ENCODE measurements at places on chromosomes 11 and 22.

DNA sequence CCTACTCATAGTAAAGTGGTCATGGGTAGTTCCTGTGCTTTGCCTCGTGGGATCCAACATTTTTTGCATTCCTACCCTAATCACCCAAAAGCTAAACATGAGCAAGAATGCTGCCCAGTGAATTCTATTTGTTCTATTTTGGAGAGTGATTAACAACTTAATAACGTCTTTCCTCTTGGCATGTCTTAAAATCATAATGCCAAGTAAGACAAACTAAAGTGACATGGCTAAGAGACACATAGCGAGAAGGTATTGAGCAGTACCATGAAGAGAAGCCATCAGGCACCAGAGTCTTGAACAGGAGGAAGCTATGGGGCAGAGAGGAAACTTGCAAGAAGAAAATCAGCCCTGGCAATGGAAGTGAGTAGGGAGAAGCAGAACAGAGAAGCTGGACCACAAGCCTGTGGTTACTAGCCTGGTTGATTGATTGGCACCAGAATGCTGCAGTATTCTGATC is 32.0 kb downstream of the EXPH5 start:
- no peak for DNase-seq

DNA sequence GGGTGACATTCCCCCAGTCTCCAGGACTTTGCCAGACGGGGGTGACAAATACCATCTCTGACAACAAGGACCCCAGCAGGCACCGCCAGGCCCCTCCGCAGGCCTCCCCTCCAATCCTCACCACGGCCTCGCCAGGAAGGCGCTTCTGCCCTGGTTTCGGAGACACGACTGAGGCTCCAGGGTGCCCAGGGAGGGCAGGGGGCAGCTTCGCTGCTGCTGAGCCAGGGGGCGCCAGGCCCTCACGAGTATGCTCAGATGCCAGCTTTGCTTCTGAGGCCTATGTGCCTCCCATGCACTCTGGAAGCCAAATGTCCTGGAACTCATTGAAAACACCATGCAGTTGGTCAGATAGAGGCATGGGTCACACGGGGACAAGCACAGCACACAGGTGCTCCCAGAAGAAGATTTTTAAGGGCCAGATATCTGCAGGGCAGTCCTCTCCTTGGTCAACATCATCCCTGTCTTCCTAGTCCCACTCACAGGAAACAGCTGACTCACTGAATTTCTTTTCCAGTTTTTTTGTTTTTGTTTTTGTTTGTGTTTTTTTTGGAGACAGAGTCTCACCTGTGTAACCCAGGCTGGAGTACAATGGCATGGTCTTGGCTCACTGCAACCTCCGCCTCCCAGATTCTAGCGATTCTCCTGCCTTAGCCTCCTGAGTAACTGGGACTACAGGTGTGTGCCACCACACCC is 19.9 kb downstream of the BID start:
- no peak for DNase-seq

DNA sequence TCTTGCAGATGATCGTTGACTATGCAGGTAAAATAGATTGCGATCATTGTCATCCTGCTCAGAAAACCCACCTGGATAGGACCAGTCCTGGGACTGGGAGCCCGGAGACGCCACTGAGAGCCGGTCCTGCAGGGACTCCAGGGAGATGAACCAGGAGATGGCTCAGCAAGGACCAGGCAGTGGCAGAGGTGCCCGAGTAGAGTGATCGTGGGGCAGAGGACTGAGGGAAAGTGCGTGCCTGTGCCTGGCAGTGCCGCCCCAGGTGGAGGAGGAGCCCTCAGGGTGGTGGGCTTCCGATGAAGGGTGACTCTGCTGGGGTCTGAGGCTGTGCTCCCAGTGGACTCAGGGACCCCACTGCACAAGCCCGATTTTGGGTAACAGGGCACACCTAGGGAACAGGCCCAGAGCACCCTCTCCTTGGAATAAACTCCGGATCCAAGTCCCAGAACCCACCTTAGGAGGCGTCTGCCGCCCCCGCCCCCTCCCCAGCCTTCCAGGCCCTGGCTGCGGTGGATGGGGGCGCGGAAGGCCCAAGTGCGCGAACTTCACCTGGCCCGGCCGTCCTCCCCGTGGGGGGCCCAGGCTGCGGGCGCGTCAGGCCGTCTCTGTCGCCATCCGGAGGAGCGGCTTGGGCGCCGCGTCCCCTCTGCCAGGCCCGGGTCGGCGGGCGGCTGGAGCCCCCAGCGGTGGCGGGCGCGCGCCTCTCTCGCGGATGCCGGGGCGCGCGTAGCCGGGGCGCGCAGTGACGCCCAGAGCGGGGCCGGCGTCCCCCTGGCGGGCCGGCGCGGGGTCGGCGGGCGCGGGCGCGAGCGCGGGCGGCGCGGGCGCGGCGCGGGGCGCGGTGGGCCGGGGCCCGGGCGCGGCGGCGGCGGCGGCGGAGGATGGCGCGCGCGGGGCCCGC is 1338.8 kb downstream of the BRD1 start:
- DNase-seq, result no peak

DNA sequence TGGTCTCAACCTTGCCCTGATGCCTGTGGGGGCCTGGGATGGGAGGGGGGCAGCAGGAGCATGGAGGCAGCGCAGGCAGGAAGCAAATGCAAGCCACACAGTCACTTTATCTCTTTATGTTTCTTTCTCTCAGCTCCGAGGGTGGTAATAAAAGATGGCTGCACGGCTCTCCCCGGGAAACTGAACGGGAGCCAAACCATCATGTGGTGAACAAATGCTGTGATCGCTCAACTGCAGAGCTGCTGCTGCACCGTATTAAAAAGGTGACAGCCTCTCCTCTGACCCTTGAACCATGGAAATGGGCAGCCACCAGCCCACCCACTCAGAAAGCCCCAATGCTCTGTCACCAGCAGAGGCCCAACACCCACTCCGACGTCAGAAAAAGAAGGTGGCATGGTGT is 110.0 kb downstream of the TIMP3 start:
- no peak for DNase-seq

DNA sequence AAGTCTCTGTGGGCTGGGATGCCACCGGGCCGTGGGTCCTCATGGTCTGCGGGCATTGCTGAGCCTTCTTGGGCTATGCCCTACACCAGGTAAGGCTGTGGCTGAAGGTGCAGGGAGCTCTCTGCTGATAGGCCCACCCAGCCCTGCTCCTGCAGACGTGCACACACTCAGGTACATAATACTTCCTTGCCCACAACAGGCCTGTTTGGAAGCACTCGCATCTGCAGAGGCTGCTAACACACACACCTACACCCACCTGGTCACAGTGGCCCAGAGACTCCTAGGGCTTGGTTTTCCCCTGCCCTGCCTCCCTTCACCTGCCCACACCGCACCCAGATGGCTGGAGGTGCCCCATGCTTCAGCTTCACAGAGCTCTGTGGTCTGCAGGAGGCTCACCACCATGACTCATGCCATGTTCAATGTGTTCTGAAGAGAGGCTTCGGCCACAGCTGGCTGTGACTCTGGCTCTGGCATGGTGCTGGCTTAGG is 72.8 kb upstream of the KCNQ1OT1 start:
- DNase-seq, result no peak

- no peak for DNase-seq
These were observed 151.2 kb downstream of the LRRC4C start for GRCh38 chr11:41308286-41308685.

DNA sequence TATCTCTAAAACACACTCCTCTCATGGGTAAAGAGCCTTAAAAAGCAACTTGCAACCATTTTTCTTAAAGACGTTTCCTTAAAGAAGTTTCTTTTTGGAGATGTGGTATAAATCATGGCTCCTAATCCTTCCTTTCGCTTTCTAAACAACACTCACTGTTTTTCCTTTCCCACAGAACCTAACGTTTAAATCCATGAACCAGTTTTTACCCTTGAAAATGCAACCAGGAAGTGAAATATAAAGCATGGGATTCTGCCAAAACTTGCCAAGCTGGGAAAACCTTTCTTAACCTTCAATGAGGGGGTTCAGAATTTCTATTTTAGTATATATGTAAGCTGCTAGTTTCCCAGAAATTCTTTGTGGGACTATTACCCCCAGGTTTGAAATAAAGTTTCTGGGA is 8.6 kb downstream of the PLEKHA7 start:
- no peak for DNase-seq

GRCh38 chr22:25643232-25644000 is 78.9 kb downstream of the GRK3 start:
- DNase-seq, result no peak

DNA sequence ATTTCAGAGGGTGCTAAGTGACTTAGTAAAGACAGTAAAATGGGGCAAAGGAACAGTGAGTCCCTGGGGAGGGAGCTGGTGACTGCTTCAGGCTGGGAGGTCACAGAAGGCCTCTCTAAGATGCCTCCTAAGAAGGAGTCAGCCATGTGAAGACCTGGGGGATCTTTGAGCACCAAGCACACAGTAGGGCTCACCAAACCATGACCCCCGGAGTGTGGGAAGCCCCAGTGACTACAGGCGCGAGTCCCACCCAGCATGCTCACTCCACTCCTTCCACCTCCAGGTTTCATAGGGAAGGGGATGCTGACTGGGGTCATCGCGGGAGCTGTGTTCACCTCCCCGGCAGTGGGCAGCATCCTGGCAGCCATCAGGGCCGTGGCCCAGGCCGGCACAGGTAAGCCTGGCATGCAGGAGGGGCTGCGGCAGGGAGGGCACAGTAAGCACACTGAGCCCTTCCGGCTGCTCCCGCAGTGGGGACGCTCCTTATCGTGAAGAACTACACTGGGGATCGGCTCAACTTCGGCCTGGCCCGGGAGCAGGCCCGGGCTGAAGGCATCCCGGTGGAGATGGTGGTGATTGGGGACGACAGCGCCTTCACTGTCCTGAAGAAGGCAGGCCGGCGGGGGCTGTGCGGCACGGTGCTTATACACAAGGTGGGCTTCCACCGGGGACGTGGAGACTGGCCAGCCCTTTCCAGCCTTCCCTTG is 5.9 kb downstream of the TKFC start:
- DNase-seq, result no peak

GRCh38 chr11:30585892-30586250 is 282 bp downstream of the MPPED2 start:
- DNase-seq, result no peak

DNA sequence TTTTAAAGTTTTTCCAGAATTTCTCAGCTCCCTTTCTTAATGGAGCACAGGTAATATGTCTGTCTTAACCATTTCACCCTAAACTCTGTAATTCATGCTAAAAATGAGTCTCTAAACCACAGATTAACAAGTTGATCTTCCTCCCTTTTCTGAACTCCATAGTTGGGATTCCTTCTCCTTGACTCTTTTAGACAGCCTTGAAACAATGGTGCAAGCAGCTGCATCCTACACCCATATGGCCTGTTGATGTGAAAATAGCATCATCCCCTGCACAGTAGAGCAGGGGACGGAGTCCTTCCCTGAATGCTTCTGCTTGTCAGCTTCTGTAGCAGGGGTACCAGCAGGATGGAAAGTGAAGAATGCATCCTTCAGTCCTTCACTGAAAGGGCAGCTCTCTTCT is 192.8 kb upstream of the SORL1-AS1 start:
- DNase-seq, result no peak

DNA sequence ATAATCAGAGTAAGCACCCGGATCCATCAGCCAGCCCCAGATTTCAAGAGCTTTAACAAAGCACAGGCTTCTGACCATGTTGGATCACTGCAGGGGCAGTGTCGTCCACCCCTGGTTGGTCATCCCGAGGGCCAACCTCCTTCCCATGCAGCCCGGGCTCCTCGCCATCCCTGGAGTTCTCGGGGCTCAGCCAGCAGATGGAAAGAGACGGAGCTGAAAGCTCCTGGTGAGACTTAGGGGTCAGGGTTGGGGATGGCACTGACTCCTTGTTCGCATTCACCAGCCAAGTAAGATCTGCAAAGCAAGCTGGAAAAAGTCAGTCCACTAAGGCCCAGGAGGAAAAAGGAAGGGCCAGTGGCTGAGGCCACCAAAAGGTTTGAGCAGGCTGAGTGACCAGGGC is 888.9 kb downstream of the BRD1 start:
- DNase-seq, result no peak

DNA sequence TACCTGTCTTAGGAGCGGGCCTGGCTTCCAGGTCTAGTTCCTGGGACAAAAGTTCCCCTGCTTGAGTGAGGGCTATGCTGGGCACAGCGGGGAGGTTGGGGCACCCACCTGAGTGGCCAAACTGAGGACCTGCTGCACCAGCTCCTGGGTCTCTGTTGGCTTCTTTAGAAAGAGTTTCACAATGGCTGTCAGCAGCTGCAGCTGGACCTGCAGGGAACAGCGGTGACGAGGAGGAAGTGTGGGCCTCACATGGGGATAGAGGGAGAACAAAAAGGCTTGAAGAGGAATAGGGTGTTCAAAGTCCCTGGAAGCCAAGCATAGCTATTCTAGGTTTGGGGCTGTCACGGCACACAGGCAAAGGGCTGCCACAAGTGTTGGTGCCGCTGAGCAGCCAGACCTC is 26.7 kb upstream of the RASL10A start:
- DNase-seq, result no peak

DNA sequence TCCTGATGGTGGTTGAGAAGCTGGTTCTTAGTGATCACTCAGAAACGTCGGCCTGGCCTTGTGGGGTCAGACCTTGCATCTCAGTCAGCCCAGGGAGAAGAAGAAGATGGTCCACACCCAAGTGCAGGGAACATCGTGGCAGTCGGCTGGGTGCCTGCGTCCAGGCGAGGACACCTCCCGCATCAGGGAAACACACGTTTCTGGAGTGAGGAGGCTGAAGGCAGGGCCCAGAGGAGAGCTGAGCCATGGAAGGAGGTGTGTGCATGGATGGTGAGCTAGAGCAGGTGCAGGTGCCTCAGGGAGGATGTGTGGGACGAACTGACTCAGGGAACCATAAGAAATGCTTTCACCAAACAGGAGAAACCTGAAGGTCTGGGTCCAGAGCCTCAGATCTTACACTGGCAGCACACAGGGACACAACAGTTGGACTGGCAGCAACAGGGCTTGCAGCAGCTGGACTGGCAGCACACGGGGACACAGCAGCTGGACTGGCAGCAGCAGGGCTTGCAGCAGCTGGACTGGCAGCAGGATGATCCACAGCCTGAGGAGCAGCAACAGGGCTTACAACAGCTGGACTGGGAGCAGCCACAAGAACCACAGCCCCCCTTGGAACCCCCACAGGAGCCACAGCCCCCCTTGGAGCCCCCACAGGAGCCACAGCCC is 632 bp downstream of the KRTAP5-2 start:
- DNase-seq, result no peak

DNA sequence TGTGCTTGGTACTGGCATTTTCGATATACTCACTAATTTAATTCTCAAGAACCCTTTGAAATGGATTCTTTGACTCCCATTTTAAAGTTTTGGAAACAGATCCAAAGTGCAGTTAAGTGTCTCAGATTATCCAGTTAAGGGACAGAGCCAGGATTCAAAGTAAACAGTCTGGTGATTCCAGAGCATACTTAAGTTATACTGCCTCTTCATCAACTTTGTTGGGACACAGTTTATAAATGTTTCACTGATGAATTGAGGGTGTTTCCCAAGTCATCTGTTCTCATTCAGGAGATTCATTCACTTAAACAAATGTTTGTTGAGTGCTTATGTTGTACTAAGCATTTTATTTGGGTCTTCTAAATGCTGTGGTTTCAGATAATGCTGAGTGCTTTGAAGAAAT is 17.1 kb downstream of the KDM2A start:
- DNase-seq, result no peak

GRCh38 chr11:93330446-93330984 is at the start of gene DEUP1:
DEUP1 (plus strand) TSS chr11:93330742; CDS start chr11:93332260, 1,518 bp downstream.
- no peak for DNase-seq

All from activated T-helper 9 cell treated with anti-CD3 and anti-CD28 coated beads, Interleukin-2, amount 50 U/mL, for 16 hours (primary cell).